Natural killer cell (primary cell): ENCODE measurements at places on chromosomes 11 and 22.

- no peak for DNase-seq
Observed at GRCh38 chr22:35316751-35317150, 17.1 kb downstream of the TOM1 start.

GRCh38 chr11:2708757-2709281 lies 9.0 kb upstream of the KCNQ1OT1 start:
- no peak for DNase-seq

- DNase-seq, result no peak
Observed at GRCh38 chr22:40040927-40041326, 46.2 kb downstream of the FAM83F start.

DNA sequence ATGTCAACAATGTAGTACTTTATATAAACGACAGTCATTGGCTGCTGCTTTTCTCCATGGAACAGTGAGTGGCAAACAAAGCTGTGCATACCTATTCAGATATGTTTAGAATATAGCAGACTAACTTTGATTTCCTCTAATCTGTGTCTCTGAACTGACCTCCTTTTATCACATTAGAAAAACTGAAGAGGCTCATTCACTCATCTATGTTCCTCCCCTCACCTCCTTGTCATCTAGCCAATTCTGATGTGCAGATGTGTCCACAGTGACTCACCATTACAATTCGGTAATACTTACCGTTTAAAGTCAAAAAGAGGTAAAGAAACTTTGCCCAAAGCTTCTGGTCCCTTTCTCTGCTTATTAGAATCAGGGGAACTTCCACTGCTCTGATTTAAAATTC lies 51.5 kb upstream of the RPS13 start:
- no peak for DNase-seq

DNA sequence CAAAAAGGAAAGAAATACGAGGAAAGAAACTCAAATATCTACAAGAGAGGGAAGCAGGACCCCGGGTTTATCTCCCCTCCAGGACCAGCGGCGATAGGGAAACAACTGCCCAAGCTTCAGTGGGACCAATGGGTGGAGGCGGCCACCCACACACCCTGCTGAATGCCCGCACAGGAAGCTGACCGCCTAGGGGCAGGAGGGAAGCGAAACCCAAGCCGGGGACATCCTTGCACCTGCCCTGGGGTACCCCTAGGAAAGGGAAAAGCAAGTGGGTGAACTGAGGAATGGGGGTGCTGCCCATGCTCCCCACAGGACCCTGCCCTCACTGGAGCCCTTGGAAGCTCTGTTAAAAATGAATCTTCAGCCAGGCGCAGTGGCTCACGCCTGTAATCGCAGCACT lies 27.6 kb upstream of the HMOX1 start:
- DNase-seq, result no peak

DNA sequence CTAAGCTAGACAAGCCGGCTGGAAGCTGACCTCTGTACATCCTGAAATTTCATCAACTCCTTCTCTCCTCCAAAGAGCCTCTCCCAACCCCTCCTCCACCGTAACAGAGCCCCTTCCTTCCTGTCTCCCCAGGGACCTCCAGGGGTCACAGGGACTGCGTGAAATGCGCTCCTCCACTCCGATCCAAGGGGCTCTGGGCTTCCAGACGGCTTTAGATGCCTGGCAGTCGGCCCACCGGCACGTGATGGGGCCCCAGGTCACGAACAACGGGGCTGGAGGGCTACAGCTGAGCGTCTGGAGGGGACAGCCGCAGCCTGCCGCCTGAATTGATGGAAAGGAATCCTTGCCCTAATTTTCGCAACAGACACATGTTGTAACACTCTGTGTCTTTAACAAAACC lies 264.1 kb downstream of the MN1 start:
- DNase-seq, result no peak

GRCh38 chr22:40586781-40587180 lies 49.7 kb downstream of the MRTFA start:
- no peak for DNase-seq

DNA sequence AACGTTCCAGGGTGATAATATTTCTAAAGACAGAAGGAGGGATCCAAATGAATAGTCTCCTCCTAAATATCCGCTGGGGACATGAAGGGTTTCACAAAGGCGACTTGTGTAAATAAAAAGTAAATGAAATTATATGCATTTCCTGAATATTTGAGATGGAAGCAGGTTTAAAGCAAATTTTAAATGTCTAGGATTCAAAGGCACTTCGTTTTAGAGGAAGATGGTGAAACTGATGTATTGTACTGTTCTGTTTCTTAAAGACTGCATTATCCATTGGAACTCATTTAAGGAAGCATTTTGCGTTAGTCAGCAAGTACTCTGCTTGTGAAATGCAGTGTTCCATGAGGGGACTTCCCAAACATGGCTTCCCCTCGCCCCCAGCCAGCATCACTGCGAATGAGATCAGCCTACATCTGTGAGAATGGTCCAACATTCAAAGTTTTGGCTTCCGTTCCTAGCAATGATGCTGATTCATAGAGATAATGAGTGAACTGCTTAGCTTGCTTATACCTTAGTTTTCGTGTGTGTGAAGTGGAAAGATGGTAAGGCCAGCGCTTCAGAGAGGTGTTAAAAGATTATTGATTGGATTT lies 1.5 kb downstream of the RAB39A start:
- no peak for DNase-seq

- DNase-seq, result no peak
Observed at GRCh38 chr11:64870893-64871466, 7.4 kb downstream of the EHD1 start.

- DNase-seq, result peak; percentile 24
Observed at GRCh38 chr22:35274154-35274871, 17.0 kb downstream of the HMGXB4 start.

- peak; percentile 45 for DNase-seq
Observed at GRCh38 chr11:117930668-117931330, 1.6 kb upstream of the TMPRSS13 start.

DNA sequence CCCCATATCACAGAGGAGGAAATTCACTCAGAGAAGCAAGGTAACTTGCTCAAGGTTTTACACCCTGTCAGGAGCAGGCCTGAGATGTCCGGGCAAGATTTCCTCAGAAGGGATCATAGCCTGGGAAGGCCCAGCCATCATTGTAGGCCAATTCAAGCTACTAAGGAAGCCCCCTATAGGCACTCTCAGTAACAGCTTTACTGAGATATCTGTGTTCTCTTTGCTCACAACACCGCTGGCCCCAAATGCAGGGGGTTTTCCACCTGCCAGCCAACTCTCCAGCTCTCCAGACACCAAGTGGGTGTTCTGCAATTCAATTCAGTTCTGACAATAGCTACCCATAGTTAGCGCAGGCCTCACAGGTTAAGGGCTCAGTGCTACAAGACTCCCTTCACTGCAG lies 84.0 kb downstream of the SLC36A4 start:
- DNase-seq, result no peak

DNA sequence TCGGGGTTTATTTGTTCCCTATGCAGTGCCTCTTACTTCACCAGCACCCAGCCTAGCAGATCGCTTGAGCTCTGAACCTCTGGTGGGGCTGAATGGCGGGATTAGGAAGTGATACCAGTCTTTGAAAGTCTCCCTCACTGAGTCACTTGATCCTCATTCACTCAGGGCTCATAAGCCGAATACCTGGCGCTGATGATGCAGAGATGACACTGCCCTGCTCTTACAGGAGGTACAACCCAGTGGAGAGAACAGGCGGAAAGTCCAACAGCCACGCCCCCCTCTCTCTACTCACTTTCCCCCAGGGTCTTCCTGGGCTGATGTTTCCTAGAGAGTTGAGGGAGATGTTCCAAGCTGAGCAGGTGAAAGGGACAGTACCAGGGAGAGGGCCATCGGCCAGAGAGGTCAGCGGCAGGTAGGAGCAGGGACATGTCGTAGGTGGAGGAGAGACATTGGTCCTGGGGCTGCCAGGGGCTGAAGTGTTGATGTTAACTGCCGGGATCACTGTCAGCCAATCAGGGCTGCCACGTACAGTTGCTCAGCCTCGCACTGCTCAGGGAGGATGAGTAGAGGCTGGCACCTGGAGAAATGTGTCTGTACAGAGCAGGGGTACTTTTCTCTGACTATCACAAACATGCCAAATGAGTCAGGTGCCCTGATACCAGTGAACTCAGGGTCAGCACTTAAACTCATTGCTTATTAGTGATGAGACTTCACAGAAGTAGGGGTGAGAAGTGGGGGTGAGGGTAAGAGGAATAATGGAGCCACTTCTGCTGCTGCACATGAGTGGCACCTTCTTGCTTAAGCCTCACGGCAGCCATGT lies 9.9 kb upstream of the APOBEC3A start:
- DNase-seq, result no peak

GRCh38 chr11:117884994-117885393 lies 8.5 kb upstream of the FXYD6 start:
- no peak for DNase-seq

- DNase-seq, result no peak
Observed at GRCh38 chr11:31366795-31367194, 2.7 kb downstream of the DCDC1 start.

DNA sequence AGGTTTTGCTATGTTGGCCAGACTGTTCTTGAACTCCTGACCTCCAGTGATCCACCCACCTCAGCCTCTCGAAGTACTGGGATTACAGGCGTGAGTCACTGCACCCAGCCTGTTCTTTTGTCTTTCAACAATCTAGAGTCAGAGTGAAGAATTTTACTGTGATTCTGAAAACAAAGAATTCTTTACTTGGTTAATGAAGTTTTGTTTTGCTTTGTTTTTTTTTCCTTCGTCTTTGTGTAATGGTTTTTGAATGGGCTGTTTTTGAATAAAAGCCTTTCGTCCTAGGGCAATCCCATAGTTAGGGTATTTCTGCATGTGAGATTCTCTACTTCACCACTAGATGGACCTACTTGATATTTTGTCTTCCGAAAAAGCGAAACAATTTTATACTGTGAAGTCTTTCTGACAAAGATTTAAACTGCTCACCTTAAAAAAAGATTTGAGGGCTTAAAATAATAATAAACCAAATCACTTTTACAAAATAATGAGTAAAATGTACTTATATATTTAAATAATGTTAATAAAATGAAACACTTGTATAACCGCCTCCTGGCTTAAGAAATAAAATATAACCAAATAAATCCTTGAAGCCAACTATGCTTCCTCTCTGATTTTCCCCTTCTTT lies 43.4 kb upstream of the SC5D start:
- no peak for DNase-seq

- DNase-seq, result no peak
Observed at GRCh38 chr22:24697621-24698082, 76.9 kb downstream of the PIWIL3 start.

DNA sequence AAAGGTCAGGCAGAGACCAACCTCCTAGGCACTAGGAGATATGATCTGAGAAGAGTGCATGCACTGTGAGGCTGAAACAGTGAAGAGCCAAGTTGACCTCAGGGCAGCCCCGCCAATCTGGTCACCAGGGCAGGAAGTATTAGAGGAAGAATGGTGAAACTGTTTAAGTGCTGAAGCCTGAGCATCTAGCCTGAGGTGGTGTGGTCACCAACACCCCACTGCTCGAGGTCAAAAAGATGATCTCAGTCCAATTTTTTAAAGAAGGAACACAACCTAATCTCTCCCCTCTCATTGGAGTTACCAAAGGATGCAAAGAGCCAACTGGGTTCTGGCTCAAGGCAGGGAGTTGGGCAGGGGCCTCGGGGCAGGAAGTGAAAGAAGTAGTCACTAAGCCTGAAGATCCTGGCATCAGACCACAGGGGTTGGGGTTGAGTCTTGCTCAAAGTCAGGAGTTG lies 4.0 kb downstream of the APBB1 start:
- peak; percentile 36 for DNase-seq

DNA sequence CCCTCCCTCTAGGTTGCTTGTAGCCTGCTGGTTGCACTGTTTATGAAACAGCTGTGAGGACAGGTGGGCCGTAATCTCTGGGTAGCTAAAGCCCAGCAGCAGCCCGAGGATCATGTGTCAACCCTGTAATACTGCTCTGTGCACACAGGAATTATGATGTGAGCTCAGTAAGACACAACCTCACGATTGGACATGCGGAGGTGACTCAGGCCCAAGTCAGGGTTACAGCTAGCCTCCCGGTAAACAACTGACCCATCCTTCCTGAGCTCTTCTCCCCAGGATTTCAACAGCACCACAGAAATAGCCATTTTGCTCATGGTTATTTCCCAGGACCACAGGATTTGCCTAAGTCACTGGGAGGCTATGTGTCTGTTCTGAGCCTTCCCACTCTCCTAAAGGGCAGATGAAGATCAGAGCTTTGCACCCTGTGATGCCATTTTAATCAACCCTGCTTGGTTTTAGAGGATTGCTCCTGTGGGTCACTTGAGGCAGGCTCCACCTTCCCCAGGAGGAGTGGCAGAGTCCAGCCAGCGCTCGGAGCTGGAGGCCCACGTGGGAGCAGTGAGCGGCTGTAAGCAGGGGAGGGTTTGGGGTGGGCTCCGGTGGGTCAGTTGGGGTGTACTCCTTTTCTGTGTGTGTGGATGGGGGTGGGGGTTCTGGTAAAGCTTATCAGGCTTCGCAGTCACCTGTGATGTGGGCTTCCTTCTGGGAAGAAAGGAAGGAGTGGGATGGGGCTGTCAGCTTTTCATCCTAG lies at the start of gene AMPD3:
AMPD3 (plus strand) TSS at position 387 of the 754 bp plus-strand sequence. CDS start 6,256 bp downstream, outside the sequence.
- DNase-seq, result no peak

GRCh38 chr11:30483056-30483455 lies 103.1 kb downstream of the MPPED2 start:
- DNase-seq, result no peak

DNA sequence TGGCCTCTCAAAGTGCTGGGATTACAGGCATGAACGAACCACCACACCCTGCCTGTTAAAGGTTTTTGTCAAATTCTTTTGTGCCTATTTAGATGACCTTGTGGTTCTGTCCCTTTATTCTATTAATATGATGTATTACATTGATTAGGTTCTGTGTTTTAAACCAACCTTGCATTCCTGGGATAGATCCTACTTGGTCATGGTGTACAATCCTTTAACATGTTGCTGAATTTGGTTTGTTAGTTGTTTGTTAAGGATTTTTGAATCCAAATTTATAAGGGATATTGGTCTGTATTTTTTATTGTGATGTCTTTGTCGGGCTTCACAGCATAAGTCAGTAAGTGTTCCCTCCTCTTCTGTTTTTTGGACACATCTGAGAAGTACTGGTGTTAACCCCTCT lies 29.0 kb upstream of the CLDN5 start:
- DNase-seq, result no peak

DNA sequence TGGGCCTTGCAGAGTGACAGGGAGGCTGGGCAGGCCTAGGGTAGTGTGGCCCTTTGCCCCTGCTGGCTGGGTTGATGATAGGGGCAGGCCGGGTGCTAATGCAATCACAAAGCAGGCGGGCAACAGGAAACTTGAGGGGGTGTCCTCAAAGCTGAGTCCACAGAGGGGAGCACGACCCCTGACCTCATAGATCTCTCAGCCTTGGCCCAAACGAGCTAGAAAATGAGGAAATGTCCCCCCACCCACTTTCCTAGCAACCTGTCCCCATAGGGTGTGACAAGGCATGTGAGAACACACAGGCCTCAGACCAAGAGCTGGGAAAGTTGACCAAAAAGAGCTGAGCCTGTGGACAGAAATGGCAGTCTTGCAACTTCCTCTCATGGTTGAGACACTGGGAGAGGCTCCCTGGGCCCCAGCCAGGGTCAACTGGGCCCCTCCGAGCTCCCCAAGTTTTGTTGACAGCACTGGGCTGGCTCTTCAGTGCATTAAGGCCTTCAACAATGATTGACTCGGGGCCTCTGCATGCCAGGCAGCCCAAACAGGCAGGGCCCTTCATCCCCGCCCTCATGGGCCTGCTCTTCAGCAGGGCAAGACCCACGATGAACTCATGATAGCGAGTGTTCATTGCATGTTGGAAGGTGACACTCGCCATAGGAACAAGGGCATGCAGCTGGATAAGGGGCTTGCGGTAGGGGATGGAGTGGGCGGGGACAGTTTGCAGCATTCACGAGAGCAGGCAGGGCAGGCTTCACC lies 9.8 kb upstream of the SPI1 start:
- no peak for DNase-seq

- no peak for DNase-seq
Observed at GRCh38 chr11:117519590-117519989, 191.9 kb downstream of the CEP164 start.
